Astrocyte (in vitro differentiated cells and primary cell): ENCODE measurements at places on chromosomes 6 and 20.

- peak; percentile 91 for DNase-seq
Measured at GRCh38 chr6:7505189-7505699, 36.2 kb upstream of the DSP start.

GRCh38 chr6:149441740-149442139, 41.7 kb downstream of the SUMO4 start:
- no peak for DNase-seq

GRCh38 chr6:16819752-16820151, 58.5 kb upstream of the ATXN1 start:
- no peak for DNase-seq

- peak; percentile 18 for DNase-seq
Measured at GRCh38 chr6:148037496-148037895, 305.1 kb upstream of the SASH1 start.

GRCh38 chr6:44010411-44011349, 116.6 kb downstream of the MRPL14 start:
- DNase-seq = peak; percentile 98
